ENCODE measurements at places on chromosomes 6 and 20.
A peak's percentile ranks its signal among the peaks of the same experiment; 100 is the strongest.

DNA sequence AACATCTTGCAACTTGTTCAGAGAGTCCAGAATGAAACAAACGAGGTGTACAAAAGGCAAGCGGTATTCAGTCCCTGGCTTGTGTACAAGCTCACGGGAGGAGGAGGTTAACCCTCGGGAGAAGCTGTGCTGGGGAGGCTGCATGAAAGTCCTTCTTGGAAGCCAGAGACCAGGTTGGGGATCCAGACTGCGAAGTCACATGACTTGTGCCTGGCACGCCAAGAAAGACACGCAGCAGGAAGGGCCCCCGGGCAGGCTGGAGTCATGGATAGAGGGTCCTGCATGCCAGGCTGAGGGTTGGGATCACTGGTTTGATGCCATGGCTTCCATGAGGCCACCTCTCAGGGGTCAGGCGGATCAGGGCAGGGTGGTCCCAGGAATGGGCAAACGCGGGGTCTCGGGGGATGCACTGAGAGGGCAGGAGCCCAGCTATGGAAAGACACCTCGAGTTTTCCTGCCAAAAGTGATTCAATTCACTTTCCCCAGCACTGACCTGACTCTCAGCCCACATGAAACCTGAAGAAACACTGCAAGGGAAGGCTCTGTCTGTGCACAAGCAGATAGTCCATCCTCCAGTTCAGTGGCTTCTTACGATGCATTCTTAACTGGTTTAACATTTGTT lies 79.4 kb downstream of the DLL1 start:
- no peak overlapping the region for H3K4me3 ChIP-seq
- no peaks in the 10 kb centered on the region for H3K36me3 ChIP-seq
- no peaks in the 10 kb centered on the region for H3K4me1 ChIP-seq
- no peak for DNase-seq

GRCh38 chr20:24701027-24701426 lies 231.6 kb downstream of the SYNDIG1 start:
- H3K27me3 ChIP-seq, result no peaks in the 10 kb centered on the region
- no peak overlapping the region for H3K4me3 ChIP-seq
- H3K4me1 ChIP-seq, result no peaks in the 10 kb centered on the region
- H3K36me3 ChIP-seq, result no peaks in the 10 kb centered on the region

GRCh38 chr6:106763361-106763760 lies 134.0 kb downstream of the QRSL1 start:
- no peaks in the 10 kb centered on the region for H3K36me3 ChIP-seq
- H3K27ac ChIP-seq, result peak overlapping the region; percentile 78
- H3K4me3 ChIP-seq, result no peak overlapping the region
- H3K4me1 ChIP-seq, result peaks cover 59% of the 10 kb centered on the region

- H3K27ac ChIP-seq, result no peak overlapping the region
- H3K4me3 ChIP-seq, result no peak overlapping the region
- no peaks in the 10 kb centered on the region for H3K4me1 ChIP-seq
- no peaks in the 10 kb centered on the region for H3K36me3 ChIP-seq
- no peak for DNase-seq
These were observed 14.9 kb downstream of the COL21A1 start for GRCh38 chr6:56232436-56232835.

DNA sequence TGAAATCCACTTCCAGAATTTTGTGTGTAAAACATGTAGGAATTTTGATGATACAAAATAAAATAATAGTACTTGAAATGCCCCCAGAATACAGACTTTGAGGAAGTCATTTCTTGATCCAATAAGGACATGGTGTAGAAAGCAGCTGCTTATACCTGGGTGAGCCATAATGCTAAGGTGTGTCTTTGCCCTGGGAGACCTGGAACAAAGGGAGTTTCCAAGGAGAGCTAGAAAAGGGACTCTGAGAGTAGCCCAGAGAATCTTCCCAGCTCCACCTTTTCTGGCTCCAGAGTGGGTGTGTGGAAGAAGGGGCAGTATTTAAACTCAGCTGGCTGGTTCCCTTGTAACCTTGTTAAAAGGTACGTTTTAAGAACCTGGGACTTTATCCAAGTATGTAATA lies 77.7 kb downstream of the SOBP start:
- H3K27me3 ChIP-seq, result no peaks in the 10 kb centered on the region
- H3K27ac ChIP-seq, result no peak overlapping the region
- DNase-seq, result no peak
- peaks cover 6% of the 10 kb centered on the region for H3K4me1 ChIP-seq
- no peaks in the 10 kb centered on the region for H3K36me3 ChIP-seq

GRCh38 chr20:24991897-24992486 lies 559 bp downstream of the APMAP start:
- peak; percentile 31 for DNase-seq
- H3K4me3 ChIP-seq, result peak overlapping the region; percentile 79
- H3K27me3 ChIP-seq, result no peaks in the 10 kb centered on the region

- peaks cover 75% of the 10 kb centered on the region for H3K4me1 ChIP-seq
- H3K27ac ChIP-seq, result peak overlapping the region; percentile 96
- no peak overlapping the region for H3K4me3 ChIP-seq
These were observed 6.9 kb downstream of the ZMYND8 start for GRCh38 chr20:47349365-47350180.

DNA sequence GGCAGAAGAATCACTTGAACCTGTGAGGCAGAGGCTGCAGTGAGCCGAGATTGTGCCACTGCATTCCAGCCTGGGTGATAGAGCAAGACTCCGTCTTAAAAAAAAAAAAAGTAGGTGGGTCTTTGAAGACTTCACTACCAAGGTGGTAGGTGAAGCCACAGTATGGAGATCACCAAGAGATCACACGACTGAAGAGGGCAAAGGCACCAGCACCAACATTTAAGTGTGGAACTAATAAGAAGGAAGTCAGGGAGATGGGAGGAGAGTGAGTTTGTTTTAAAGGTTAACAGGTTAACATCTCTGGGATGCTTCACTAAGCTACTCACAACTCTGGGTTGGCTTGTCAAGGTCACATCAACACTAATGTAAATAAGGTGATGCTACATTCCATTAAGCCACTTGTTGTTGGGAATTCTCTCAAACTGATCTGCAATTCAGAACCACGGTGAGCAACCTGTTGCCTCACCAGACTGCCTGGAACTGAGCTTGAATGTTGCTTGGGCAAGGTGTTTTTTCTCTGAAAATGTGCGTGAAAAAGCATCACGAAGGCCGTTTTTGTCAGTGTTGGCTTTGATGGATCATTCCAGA lies 48.7 kb downstream of the KCTD20 start:
- H3K36me3 ChIP-seq, result no peaks in the 10 kb centered on the region
- no peak for DNase-seq
- no peak overlapping the region for H3K4me3 ChIP-seq

DNA sequence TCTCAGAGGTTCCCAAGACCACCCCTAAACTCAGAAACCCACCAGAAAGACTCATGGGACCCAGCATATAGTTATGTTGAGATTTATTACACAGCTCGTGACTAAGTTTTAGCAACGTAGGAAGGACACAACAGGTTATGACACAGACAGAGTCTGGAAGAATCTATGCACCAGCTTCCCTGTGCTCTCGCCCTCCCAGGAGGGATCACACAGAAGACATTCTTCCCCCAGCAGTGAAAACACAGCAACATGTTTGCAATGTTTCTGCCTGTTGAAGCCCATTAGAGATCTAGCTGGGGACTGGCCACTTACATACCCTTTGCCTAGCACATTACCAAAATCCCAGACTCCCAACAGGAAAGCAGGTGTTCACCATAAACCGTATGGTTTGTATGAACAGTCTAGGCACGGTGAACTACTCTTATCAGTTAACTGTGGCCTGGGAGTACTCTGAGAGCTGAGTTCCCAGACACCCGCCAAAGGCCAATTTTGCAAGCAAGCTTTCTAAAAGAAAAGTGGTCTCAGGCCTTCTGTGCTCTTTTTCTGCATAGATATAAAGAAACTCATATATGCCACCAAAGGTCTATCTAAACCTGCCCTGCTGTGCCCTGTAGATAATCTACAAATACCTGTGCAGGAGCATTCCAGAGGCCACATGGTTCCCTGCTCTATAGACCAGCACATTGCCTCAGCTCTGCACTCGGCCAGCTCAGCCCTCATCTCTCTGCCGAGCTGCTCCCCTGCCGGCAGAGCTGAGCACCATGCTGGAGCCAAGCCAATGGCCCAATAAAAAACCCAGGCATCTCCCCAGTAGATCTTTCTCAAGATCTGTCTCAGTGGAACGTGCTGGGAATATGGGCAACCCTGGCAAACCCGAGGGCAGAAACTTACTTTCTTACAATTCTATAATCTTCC lies 69.6 kb upstream of the SMIM28 start:
- H3K27ac ChIP-seq, result no peak overlapping the region
- no peak overlapping the region for H3K4me3 ChIP-seq
- H3K27me3 ChIP-seq, result no peaks in the 10 kb centered on the region
- H3K4me1 ChIP-seq, result peaks cover 5% of the 10 kb centered on the region
- DNase-seq, result peak; percentile 55
- H3K36me3 ChIP-seq, result no peaks in the 10 kb centered on the region

DNA sequence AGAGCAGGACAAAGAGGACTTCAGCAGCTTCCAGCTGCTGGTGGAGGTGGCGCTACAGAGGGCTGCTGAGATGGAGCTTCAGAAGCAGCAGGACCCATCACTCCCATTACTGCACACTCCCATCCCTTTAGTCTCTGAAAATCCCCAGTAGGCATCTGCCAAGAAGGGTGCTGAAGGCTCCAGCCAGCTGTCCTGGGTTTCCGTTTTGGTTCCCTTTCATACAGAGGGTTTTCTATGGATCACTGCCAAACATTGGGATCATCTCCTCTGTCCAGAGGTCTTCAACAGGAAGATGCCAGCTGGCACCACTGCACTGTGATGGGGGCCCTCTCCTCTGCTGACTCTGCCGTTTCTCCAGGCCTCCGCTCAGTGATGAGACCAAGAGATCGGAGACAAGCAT lies 14.3 kb upstream of the RAB5IF start:
- no peak overlapping the region for H3K27ac ChIP-seq
- DNase-seq, result no peak
- H3K4me1 ChIP-seq, result no peaks in the 10 kb centered on the region
- no peaks in the 10 kb centered on the region for H3K27me3 ChIP-seq
- H3K36me3 ChIP-seq, result no peaks in the 10 kb centered on the region

- H3K27ac ChIP-seq, result no peak overlapping the region
- no peaks in the 10 kb centered on the region for H3K27me3 ChIP-seq
These were observed 220.0 kb downstream of the QKI start for GRCh38 chr6:163634211-163635171.

- H3K4me1 ChIP-seq, result peaks cover 34% of the 10 kb centered on the region
- H3K4me3 ChIP-seq, result no peak overlapping the region
- no peaks in the 10 kb centered on the region for H3K27me3 ChIP-seq
- DNase-seq, result no peak
- no peak overlapping the region for H3K27ac ChIP-seq
- no peaks in the 10 kb centered on the region for H3K36me3 ChIP-seq
These were observed 73.5 kb upstream of the ARID1B start for GRCh38 chr6:156703719-156704118.

- no peaks in the 10 kb centered on the region for H3K4me1 ChIP-seq
- no peak for DNase-seq
- no peak overlapping the region for H3K27ac ChIP-seq
- H3K36me3 ChIP-seq, result no peaks in the 10 kb centered on the region
- H3K27me3 ChIP-seq, result no peaks in the 10 kb centered on the region
These were observed 211.6 kb downstream of the RNF144B start for GRCh38 chr6:18598551-18599264.

DNA sequence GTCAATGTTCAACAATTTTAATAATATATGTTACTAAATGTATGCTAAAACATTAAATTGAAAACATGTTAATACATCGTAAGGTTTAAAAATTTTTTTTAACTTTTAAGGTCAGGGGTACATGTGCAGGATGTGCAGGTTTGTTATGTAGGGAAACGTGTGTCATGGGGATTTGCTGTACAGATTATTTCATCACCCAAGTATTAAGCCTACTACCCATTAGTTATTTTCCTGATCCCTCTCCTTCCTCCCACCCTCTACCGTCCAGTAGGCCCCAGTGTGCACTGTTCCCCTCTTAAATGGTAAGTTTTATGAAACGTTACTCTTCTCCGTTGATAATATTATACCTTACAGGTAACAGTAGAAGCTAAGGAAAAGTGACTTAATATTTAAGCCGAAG lies 15.8 kb downstream of the PDE7B start:
- no peak overlapping the region for H3K4me3 ChIP-seq
- H3K27me3 ChIP-seq, result no peaks in the 10 kb centered on the region
- H3K36me3 ChIP-seq, result no peaks in the 10 kb centered on the region

DNA sequence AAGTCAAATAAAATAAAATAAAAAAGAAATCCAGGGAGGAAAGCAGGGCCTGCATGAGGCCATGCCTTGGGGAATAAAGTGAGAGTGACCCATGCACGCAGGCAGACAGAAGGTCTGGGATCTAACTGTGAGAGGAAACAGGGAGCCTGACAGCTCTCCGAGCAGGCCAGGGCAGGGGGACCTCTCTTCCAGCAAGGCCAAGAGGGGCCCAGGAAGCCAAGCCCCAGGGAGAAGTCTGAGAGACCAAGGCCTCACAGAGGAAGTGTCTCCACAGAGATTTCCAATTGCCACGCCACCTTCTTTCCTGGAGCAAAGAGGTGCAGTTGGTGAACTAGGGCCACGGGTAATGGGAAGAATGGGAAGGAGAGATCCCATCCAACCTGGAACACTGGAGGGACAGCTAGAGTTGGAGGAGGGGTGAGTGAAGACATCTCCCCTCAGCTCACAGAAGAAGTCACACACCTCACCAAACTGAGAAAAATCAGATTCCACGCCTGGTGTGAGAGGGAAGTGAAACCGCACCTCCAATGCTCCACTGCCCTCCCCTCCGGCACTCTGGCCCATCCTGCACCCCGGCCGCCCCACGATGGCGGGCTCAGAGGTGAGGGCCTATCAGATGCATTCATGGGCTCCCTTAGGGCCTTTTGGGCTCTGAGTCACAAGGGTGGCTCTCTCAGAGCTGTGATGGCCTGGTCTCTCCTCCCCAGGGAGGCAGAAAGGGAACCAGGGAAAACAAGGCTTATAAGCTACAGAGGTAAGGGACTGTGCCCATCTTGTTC lies 25.1 kb upstream of the TAF8 start:
- no peaks in the 10 kb centered on the region for H3K4me1 ChIP-seq
- H3K27me3 ChIP-seq, result no peaks in the 10 kb centered on the region
- H3K4me3 ChIP-seq, result no peak overlapping the region
- H3K36me3 ChIP-seq, result no peaks in the 10 kb centered on the region
- no peak for DNase-seq

Data from body of pancreas (tissue), 4 donors.